ENCODE measurements at places on chromosomes 2 and 18.

DNA sequence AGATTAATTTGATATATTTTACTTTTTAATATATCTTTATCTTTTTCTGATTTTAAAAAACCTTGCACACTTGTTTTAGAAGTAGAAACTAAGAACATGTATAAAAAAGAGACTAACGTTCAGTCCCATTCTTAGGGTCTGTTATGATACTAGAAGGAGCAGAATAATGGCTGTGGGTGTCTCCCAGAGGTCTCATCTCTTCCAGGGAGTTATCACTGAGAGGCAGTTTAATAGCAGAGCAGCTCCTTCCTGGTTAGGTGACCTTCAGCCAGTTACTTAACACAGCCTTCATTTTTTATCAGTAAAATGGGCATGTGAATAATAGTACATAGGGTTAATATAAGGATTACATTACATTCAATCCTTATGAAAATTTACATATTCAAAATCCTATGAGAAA lies 40.6 kb downstream of the FBXO48 start:
- no peak for DNase-seq

GRCh38 chr2:55123851-55124269 lies 73.6 kb upstream of the RTN4 start:
- DNase-seq: no peak

GRCh38 chr2:18795906-18796305 lies 206.5 kb upstream of the NT5C1B start:
- no peak for DNase-seq

- no peak for DNase-seq
These were observed 19.0 kb downstream of the CRACDL start for GRCh38 chr2:98917031-98917471.

DNA sequence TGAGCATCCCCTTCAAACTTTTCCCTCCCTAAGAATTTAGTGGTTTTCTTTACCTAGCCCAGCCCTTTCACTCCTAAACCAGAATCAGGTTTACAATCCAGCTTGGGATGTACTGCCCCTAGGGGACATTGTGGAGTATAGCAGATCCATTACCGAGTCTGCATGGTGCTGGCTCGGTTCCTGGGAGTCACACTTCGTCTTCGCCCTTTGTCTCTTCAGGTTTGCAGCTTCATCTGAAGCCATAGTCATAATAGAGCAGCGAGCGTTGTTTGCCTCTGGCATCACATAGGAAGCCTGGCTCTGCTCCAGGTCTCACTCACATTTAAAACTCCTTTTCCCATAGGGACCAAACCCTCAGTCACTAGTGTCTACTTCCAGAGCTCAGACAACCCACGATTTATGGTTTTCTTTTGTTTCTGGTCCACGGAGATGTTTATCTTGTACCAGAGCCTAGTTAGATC lies 16.8 kb upstream of the LYPD6 start:
- DNase-seq: no peak

GRCh38 chr2:178909507-178909906 lies 102.3 kb upstream of the TTN start:
- DNase-seq: no peak

- DNase-seq: no peak
These were observed 14.5 kb downstream of the NFATC1 start for GRCh38 chr18:79410171-79410641.

DNA sequence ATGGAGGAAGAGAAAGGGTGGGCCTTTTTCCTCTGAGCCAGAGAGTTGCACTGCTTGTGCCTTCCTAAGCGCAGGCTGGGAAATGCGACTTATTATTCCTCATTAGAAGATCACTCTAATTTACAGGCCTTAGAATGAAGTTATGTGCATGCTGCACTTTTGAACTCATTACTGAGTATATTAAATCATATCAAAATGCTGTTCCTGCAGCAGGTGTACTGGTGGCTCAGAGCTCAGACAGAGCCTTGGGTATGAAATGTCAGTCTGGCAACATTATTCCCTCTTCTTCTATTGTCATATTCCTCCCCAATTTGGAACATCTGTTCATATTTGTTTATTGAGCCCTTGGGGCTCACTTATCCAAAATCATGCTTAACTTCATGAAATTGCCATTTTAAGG lies 85.5 kb downstream of the ADCYAP1 start:
- DNase-seq: no peak

GRCh38 chr18:24262087-24262486 lies 123.2 kb downstream of the CABYR start:
- no peak for DNase-seq

- DNase-seq: no peak
These were observed 82.8 kb downstream of the L3MBTL4 start for GRCh38 chr18:6331872-6332271.
